EH (cell line): ENCODE measurements at places on chromosomes 6 and 20.

GRCh38 chr6:140011537-140011936 is 637.1 kb upstream of the CITED2 start:
- DNase-seq: no peak

DNA sequence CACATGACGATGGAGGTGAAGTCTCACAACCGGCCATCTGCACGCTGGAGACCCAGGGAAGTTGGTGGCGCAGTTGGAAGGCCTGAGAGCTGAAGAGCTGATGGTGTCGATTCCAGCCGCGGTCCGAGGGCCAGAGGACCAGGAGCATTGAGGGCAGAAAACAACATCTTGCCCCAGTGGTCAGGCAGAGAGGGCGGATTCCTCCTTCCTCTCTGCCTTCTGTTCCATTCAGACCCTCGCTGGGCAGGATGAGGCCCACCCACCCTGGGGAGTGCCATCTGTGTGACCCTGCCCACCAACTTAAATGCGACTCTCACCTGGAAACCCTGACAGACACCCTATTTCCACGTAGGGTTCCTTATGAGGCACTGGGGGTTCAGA is 120.7 kb upstream of the PMEPA1 start:
- no peak for DNase-seq

DNA sequence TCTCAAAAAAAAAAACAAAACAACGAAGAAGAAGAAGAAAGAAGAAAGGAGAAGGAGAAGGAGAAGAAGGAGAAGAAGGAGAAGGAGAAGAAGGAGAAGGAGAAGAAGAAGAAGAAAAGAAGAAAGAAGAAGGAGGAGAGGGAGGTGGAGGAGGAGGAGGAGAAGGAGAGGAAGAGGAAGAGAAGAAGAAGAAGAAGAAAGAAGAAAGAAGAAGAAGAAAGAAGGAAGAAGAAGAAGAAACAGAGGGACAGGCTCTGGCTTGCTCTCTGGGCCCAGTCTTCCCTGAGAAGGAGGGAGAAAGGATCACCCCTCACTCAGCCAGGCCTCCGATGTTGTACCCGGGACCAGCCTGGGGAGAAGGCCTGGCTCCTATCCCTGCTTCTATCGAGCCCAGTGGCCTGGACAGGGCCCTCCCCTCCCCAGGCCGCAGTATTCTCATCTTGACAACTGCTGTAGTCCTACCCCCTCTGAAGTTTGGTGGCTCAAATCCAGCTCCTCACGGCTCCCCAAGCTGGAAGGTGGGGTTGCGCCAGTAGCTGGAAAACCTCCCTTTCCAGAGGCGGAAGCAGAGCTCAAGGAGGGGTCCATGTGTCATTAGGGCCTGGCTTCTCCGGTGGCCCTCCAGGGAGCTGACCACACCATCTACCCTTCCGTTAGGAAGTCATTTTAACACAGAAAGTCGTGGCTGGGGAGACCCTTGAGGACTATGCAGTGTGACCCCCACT is 18.9 kb downstream of the C6orf132 start:
- DNase-seq: no peak

DNA sequence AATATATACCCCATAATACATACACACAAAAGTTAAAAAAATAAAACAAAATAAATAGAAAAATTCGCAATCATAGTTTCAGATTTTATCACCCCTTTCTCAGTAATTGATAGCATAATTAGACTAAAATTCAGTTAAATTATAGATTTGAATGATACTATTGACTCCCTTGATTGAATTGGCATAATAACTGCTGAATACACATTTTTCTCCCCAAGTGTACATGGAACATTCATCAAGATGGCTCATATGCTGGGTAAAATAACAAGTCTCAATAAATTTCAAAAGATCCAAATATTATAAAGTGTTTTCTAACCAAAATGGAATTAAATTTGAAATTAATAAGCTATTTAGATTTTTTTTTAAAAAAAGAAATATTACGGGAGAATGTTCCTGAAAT is 616.1 kb downstream of the MAFB start:
- DNase-seq: no peak

- no peak for DNase-seq
Observed at GRCh38 chr6:149182262-149182661, 135.2 kb upstream of the TAB2 start.

DNA sequence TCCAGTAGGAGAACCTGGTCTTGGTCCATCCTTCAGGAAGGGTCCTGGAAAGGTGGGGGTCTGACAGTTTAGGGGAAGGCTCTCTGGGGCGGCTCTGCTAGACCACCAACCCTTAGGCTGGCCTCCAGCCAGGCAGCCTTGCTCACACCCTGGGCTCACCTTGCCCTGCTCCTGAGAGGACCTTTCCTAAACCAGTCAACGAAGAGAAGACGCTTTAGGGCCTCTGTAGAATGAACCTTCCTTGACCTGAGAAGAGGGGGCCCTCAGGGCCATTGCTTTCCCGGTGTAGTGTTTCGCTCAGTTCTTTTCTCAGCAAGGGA is 1.1 kb downstream of the CDC25B start:
- DNase-seq: no peak

- DNase-seq: no peak
Observed at GRCh38 chr20:15318682-15319081, 981.3 kb upstream of the FLRT3 start.

DNA sequence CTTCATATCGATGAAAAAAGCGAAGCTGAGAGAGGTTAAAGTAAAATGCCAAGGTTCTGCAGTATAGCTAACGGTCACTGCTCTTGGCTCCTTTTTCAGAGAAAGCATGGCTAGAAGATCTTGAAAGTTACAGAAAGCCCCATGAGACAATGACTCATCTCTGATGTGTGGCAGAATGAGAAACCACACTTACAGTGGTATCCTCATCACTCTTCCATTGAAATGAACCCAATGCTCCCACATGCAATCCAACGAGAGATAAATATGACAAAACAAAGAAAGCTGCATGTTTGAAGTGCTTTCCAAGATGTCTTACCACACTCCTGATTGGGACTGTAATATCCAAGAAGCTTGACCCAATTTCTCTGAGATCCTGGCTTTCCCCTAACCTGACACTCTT is 694.9 kb downstream of the PRKN start:
- no peak for DNase-seq

DNA sequence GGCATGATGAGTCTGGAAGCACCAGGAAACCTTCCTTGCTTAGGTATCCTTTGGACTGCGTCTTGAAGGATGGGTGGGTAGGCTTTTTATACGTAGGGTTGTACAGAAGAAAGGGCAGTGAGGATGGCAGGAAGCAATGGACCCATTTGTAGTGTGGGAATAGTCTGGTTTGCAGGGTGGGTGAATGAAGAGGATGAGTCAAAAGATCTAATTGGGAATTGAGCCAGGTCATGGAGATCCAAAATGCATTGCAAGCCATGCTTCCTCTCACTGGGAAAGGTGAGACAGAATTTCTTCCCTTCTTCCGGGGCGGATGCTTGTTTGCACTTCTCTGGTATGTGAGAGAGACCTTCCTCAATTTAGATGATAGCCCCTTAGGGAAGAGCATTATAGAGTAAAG is 10.1 kb upstream of the BTBD3 start:
- peak; percentile 55 for DNase-seq

- peak; percentile 83 for DNase-seq
Observed at GRCh38 chr6:144415014-144415413, 129.9 kb downstream of the UTRN start.
